GM19239 (cell line): ENCODE measurements at places on chromosomes 4 and X.
A peak's percentile ranks its signal among the peaks of the same experiment; 100 is the strongest.

DNA sequence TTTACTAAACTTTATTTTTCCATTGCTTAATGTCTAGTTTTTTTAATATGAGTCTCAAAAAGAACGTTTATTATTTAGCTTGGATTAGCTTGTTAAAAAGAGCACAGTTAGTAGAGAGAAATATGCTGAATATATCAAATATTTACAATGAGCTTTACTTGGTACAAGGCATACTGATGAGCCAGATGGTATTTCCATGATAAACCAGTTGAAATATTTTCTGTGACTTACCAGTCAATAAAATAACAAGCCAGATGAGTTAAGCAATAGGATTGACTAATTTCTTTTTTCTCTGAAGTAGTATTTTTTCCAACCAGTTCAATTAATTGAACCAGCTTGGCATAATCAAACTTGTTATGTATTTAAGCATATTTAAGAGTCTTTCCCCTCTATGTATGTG lies 134.1 kb downstream of the KLHL34 start:
- DNase-seq, result no peak

DNA sequence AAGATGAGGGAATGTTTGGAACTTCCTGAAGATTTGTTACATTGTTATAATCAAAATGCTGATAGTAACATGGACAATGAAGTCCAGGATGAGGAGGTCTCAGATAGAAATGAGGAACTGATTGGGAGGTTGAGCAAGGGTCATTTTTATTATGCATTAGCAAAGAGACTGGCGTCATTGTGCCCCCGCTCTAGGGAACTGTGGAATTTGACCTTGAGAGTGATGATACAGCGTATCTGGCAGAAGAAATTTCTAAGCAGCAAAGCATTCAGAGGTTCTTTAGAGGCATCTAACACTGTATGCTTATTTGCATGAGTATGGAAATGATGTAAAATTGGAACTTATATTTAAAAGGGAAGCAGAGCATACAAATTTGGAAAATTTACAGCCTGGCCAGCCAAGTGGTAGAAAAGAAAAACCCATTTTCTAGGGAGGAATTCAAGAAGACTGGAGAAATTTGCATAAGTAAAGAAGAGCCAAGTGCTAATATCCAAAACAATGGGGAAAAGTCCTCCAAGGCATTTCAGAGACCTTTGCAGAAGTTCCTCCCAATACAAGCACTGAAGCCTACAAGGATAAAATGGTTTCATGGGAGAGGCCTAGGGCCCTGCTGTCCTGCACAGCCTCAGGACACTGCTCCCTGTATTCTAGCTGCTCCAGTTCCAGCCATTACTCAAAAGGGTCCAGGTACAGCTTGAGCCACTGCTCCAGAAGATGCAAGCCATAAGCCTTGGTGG lies 483.0 kb upstream of the NDST4 start:
- no peak for DNase-seq

DNA sequence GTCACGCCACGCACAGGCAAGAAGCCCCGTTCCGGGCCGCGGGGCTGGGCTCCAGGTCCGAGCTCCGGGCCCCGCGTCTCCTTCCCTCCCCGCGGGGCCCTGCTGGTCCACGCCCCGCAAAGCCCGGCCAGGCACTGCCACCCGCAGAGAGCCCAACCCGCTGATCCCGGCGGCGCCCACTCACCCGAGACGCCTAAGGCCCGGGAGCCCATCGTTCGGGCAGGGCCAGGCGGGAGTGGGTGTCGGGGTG lies 870 bp downstream of the PDZD4 start:
- no peak for DNase-seq

DNA sequence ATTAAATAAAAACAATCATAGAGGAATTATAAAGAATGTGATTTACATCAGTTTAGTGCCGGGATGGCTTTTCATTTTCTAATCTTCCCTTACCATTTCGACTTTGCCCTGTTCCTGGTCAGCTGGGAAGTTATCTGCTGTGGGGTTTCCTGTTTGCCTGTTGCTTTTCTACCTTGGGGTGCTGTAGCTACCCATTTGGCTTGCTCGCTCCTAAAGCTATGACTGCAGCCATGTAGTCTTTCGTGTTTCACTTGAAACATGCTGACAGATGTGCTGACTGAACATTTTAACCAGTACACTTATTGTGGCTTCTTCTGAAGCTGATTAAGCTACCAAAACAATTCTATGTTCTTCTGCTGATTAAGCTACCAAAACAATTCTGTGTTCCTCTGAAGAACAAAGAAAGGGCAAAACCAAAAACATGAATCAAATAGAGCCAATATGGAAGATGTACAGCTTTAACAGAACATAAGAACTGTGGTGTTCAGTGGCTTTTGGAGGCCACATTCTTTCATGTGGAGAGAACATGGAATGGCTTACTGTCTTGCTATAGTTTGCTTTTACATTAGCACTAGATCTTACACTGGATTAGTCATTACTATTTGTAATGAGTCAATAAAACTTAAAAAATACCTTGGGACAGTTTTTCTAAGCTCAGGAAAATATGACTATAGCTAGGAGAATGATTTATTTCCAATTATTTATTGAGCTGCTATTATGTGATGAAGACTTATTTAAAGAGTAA lies 440.4 kb downstream of the SPRY1 start:
- DNase-seq, result no peak

- DNase-seq, result no peak
Observed at GRCh38 chr4:79209822-79210635, 115.8 kb downstream of the NAA11 start.

DNA sequence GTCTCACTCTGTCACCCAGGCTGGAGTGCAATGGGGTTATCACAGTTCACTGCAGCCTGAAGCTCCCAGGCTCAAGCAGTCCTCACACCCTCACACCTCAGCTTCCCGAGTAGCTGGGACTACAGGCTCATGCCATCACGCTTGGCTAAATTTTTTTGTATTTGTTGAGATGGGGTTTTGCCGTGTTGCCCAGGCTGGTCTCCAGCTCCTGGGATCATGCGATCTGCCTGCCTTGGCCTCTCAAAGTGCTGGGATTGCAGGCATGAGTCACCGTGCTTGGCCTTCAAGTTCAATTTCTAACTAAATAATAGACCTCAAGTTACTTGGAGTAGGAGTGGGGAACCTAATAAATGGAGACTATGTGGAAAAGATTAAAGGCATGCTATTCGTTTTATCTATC lies 48.9 kb downstream of the MND1 start:
- DNase-seq, result no peak

DNA sequence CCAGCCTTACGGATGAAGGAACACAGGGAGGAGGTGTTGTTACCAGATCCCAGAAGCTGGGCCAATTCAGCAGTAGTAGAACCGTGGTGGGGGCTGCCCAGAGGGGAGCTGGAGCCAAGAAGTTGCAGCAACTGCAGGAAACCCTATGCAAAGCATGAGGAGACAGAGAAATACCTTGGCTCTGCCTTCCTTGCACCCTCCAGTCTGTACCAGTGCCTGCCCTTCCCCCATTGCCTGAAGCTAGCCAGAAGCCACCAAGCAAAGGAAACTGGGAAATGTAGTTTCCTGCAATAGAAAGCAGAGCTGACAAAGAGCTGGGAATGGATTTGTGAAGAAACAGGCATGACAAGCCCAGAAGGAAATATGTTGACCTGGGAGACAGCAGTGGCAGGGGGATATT lies 108.7 kb upstream of the FUNDC1 start:
- DNase-seq, result no peak

GRCh38 chr4:159227984-159228383 lies 125.1 kb downstream of the RAPGEF2 start:
- no peak for DNase-seq

GRCh38 chr4:25481648-25482047 lies 104.6 kb downstream of the ANAPC4 start:
- no peak for DNase-seq

- DNase-seq, result no peak
Observed at GRCh38 chrX:68428431-68428830, 4.9 kb downstream of the OPHN1 start.

DNA sequence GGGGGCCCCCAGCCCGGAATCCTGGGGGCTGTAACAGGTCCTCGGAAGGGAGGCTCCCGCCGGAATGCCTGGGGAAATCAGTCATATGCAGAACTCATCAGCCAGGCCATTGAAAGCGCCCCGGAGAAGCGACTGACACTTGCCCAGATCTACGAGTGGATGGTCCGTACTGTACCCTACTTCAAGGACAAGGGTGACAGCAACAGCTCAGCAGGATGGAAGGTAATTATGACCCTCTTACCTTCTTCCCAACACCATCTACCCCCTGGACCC lies 1.0 kb downstream of the FOXO4 start:
- no peak for DNase-seq

DNA sequence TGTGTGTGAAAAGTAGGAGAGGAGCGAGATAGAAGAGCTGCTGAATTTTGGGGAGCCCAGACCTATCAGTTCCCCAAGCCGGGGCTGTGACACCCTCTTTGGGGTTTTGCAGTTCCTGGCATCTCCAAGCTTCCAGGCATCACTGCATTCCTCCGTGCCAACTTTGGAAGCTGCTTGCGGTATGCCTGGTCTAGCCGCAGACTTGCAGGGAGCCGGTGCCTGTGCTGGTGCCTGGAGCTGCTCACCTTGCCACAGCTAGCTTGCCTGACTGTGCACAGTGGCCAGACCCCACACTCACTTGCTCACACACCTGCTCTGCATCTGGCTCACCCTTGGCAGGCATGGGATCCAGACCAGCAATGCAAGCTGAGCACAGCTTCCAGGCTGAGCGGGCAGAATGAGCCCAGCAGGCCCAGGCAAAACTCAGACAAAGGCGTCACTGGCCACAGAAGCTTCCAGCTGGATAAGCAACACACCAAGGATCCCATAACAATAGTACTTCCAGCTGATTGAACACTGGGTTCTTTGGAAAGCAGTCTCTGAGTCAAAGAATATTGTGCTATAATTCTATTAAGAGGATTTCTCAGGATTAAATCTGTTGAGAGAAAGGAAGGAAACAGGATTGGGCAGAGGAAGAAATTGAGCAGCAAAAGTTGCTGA lies 390.9 kb downstream of the TEX13C start:
- no peak for DNase-seq

DNA sequence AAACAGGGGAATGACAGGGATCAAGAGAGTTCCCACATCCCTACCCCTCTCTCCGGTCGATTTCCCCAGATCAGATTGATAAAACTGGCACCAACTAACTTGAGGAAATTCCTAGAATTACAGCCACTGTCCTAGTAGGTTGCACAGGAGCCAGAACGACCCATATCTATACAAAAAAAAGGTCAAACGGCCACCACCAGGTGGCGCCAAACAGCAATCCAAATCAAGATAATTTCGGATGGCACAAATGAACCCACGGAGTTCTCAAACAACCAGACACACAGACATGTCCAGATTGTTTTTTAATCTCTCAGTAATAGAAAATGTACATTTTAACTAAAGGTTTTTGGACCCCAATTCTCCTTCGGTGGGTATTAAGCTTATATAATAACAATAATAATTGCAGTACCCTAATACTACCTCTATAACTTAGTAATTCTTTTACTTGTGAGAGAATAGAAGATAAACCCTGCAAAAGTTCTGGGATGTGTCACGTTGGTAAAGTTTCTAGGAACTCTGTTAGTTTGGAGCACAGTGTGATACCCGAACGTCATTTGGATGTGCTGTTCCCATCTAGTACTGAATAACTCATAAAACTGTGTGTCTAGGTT lies 212.6 kb downstream of the SPOCK3 start:
- DNase-seq, result peak; percentile 2

DNA sequence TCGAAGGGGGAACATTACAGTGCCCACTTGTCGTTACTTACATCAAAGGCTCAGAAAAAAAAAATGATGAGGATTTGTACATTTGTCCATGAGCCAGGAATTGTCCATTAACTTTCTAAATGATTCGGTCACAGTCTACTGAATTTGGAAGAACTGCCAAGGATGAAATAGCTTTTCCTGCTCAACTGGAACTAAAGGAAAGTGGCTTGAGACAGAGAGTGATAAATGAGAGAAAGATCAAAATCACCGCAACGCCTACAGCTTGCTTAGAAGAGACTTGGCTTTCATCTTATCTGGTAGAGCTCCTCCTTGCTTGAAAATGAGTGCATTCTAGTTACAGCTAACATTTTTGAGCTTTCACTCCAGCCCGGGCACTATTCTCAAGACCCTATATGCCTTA lies 55.5 kb upstream of the ADGRG2 start:
- DNase-seq, result no peak

- DNase-seq, result peak; percentile 6
Observed at GRCh38 chr4:125283707-125284279, 31.0 kb upstream of the FAT4 start.

DNA sequence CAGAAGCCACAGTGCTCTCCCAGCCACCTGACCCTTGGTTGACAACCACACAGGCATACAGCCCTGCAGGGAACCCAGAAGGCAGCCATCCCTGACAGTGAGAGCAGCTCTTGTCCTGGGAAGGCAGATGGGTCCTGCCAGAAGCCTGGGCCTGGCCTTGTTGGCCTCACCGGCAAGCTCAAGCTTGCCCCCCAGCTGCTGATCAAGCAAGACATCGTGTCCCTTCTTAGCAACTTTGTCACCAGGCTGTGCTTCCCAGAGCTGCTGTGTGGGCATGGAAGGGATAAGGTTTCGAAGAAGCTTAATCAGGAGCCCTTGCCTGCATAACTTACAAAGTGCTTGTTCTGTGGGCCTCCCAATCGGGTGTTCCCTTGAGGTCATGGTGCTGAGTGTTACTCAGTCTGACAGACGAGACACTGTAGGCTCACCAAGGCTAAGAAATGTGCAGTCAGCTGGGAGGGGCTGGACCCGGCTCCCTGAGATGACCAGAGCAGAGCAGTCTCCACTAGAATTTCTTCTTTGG lies 6.8 kb upstream of the ABLIM2 start:
- no peak for DNase-seq

- no peak for DNase-seq
Observed at GRCh38 chrX:148290041-148290440, 210.4 kb upstream of the AFF2 start.

GRCh38 chrX:9339603-9340491 lies 125.0 kb upstream of the TBL1X start:
- DNase-seq, result no peak

DNA sequence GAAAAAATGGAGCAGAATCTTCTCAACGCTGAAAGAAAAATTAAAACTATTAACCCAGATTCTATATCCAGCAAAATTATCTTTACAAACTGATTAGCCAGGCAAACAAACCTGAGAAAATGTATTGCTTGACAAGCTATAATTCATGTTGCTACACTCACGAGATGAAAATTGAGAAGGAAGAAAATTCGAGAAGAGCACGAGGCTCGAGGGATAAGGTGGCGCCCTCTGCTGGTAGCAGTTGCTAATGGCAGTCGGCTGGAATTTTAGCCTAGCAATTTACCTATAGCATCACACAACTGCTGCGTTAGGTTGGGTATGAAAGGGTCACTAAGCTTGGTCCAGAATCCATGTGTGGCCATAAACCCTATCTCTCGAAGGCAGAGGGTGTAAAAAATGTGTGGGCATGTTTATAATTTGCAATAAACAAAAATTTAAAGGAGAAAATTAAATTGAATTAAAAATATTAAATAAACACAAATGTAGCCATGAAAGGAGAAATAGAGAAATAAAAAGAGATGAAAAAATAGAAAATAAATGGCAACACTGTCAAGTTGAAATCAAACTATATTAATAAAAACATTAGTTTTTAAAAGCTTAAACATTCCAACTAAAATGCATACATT lies 126.6 kb downstream of the PPP4R3C start:
- no peak for DNase-seq
